ENCODE measurements at places on chromosomes 13 and 19.
A peak's percentile ranks its signal among the peaks of the same experiment; 100 is the strongest.

DNA sequence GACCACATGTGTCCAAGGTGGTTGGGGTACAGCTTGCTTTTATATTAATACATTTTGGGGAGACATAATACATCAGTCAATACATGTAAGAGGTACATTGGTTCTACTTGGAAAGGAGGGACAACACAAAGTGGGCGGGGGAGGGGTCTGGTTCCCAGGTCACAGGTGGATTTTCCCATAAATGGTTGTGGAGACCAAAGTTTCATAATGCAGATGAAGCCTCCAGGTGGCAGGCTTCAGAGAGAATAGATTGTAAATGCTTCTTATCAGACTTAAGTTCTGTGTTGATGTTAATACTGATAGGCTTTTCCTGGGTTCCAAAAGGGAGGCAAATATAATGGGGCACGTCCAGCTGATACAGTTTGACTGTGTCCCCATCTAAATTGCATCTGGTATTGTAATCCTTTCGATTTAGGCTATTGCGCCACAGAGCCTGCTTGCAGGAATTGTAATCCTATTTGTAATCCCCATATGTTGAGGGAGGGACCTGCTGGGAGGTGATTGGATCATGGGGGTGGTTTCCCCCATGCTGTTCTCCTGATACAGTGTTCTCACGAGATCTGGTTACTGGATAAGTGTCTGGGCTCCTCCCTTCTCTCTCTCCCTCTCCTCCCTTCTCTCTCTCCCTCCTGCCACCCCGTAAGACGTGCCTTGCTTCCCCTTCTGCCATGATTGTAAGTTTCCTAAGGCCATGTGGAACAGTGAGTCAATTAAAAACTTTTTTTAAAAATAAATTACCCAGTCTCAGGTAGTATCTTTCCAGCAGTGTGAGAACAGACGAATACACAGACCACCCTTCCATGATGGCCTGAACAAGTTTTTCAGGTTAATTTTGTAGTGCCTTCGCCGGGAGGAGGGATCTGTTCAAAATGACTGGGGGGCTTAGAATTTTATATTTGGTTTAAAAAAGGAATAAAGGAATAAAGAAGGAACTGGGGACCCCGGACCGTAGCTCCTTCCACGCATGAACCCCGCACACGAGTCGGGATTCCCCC is 44.9 kb downstream of the ZNF823 start:
- DNase-seq = peak; percentile 33

GRCh38 chr13:29679396-29680053 is 84.0 kb upstream of the SLC7A1 start:
- DNase-seq = no peak

DNA sequence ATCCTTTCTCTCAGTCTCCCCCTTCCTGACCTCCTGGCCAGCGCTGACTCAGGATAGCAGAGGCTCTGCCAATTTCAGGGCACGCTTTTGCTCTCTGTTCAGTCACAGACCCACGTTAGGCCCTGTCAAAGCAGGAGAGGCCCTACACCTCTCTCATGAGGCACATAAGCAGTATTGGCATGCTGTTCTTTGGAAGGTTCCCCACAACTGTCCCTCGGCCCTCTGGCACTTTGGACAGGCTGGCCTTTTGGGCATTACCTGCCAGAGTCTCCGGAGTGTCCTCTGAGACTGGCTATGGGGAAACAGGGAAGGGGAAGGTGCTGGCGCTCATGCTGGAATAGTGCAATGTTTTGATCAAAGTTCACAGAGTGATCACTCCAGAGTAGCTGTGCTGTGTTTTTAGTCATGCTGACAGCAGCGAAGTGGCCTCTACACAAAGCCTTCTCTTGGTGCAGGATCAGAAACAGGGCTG is 23.7 kb upstream of the UBE2L5 start:
- no peak for DNase-seq

GRCh38 chr13:77533875-77534788 is 1.4 kb upstream of the SCEL start:
- DNase-seq = no peak

- no peak for DNase-seq
Observed at GRCh38 chr19:57273014-57273413, 7.3 kb upstream of the ZNF460 start.

GRCh38 chr13:25292301-25292700 is 5.0 kb upstream of the MTMR6 start:
- no peak for DNase-seq

DNA sequence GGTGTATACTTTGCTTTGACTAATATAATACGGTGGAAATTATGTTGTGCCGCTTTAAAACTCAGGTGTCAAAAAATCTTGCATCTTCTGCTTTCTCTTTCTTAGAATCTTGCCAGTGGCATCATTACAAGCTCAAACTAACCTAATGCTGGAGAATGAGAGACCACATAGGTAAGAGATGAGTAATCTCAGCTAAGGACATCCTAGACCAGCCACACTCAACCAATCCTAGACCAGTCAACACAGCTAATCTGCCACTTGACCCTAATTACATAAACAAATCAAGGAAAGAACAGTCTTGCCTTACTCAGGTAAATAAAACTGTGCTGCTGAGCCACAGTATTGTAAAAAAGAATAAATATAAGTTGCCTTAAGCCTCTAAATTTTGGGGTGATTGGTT is 1323.9 kb upstream of the SPRY2 start:
- DNase-seq = no peak

GRCh38 chr13:46516599-46517338 is 36.2 kb upstream of the LRCH1 start:
- no peak for DNase-seq

GRCh38 chr19:55248704-55249103 is 10.1 kb downstream of the PPP6R1 start:
- no peak for DNase-seq

GRCh38 chr13:94709001-94709834 is 3.1 kb downstream of the SOX21 start:
- no peak for DNase-seq

DNA sequence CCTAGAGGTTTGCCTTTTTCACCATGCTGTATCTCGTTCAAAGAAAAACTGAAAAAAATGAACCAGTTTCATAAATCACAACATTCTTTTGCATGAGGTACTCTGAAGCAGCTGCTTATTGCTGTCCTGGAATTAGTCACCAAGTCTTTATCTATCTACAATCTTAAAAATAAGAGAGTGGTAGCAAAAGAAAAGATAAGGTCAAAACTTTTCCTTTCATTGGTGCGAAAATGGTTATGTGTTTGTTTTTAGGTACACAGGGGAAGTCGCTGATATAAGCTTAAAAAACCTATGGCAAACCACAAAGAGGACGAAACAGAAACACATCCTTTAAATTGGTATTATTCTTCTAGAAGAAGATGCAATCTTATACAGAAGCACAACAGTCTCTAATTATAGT is 20.7 kb downstream of the OBI1 start:
- DNase-seq = no peak

DNA sequence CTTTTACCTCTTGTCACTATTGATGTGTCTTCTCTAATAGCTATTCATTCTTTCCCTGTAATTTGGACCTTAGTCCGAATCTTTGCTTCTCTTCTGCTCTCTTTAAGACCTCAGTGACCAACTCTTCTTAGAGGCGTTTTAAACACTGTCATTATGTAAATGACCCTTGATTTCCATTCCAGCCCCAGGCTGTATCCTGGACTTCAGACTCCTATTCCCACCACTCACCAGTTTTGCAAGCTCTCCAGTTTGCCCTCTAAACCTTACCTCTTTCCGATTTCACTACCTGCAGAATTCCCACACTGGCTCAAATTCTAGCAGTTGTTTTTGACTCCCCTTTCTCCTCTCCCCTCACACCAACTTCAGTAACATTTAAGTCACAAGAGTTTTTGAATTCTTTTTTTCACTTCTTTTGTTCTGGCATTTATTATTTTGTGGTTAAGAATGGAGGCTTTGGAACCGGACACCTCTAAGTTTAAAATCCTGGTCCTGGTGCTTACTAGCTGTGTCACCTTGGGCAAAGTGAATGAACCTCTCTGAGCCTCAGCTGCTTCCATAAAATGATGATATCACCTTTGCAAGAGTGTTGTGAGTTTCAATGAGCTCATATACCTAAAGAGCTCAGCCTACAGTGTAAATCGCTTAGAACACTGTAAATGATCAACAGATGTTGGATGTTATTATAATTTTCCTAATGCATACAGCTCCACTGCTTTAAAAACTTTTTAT is 13.6 kb upstream of the HMGB1 start:
- DNase-seq = peak; percentile 17

DNA sequence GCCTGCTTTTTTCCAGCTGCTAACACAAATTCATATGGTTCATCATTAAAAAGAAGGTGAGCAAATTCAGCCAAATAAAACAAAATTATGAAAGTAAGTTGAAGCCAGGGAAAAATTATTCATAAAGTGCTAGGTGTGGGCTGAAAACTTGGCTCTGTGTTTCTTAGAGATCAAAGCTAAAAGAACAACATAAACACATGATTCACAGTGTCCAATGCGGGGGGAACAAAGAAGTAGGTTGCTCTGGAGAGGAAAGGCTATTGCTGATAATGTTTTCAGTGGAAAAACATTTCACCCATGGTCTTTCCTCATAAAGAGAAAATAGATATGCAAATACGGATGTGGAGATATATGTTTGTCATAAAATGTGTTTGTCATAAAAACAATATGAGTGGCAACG is 1691.5 kb upstream of the SLC10A2 start:
- no peak for DNase-seq

GRCh38 chr19:1000095-1000494 is at the start of gene GRIN3B:
Gene GRIN3B, plus strand, starts transcription at chr19:1000419. Its CDS starts 19 bp downstream, at chr19:1000438.
- DNase-seq = peak; percentile 48

GRCh38 chr19:17326595-17326966 is 8.1 kb downstream of the ANO8 start:
- DNase-seq = no peak

- peak; percentile 1 for DNase-seq
Observed at GRCh38 chr13:24802074-24802473, 38.1 kb downstream of the RNF17 start.

- DNase-seq = peak; percentile 96
Observed at GRCh38 chr13:51674276-51674675, 90.0 kb downstream of the WDFY2 start.

GRCh38 chr13:73903561-73903960 is 230.6 kb downstream of the KLF12 start:
- DNase-seq = no peak

GRCh38 chr13:42747399-42747873 is 33.9 kb upstream of the FAM216B start:
- DNase-seq = no peak

DNA sequence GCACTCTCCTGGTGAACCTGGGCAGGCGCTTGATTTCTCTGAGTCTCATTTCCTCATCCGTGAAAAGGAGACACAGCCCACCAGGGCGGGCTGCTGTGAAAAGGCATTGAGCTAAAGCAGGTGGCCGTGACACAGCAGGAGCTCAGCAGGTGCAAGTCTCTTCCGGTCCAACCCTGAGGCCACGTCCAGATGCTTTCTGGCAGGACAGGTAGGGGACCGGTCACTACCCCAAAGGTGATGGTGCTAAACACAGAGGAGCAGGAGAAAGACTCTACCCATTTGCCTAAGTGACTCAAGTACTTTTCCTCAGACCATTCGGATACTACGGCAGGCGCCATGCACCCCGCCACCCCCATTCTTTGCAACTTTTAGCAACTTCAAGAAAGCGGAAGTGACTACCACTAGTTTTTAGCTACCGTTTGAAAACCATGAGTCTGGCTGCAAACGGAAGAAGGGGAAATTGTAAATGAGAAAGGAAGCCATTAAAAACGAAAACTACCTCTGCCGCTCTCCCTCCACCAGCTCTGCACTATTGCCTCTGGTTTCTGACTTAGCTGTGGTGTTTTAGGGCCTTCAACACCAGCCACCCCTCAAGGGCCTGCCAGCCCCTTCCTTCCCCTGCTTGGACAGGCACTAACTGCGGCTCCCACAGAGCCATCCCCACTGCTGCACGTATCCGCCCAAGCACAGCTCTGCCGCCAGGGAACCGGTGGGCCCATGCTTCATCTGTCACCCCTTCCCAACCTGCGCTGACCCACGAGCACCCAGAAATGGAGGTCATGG is 4.8 kb downstream of the PPP6R1 start:
- DNase-seq = no peak

GRCh38 chr19:19866611-19867248 is 1.0 kb downstream of the ZNF253 start:
- no peak for DNase-seq

GRCh38 chr19:16168465-16169081 is 4.8 kb downstream of the CIB3 start:
- DNase-seq = no peak

DNA sequence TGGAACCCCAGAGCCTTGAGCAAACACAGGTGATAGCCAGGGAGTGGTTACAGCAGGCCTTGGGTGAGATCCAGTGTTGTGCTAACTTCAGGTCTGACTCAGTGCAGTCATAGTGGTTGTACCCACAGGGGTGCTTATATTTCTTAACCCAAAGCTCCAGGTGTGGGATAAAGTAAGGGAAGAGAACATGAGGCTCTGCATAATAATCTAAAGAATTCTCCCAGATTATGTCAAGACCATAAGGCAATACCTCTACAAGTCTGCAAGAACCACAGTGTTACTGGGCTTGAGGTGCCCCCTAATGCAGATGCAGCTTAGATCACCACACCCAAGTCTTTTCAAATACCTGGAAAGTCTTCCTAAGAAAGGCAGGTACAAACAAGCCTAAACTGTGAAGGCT is 485.4 kb downstream of the RFC3 start:
- DNase-seq = no peak

- no peak for DNase-seq
Observed at GRCh38 chr13:42486711-42487198, 87.2 kb upstream of the TNFSF11 start.

- DNase-seq = no peak
Observed at GRCh38 chr13:76707360-76707759, 178.8 kb downstream of the KCTD12 start.

GRCh38 chr13:46389457-46390451 is 2.7 kb upstream of the RUBCNL start:
- no peak for DNase-seq

DNA sequence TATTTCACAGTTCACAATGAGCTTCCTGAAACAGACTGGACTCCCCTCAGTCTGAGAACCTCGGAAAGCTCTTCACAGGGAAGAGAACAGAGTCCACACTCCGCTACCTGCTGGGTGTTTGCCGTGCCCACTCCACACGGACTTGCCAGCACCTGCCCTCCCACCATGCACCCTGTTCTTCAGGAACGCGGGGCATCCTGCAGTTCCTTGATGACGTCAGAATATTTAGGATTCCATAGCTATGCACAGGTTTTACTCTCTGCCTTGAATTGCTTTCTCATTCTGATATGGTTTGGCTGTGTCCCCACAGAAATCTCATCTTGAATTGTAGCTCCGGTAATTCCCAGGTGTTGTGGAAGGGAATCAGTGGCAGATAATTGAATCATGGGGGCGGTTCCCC is 74.4 kb upstream of the FARP1 start:
- DNase-seq = no peak

- no peak for DNase-seq
Observed at GRCh38 chr19:51256155-51256625, 5.3 kb downstream of the SIGLECL1 start.

- DNase-seq = no peak
Observed at GRCh38 chr13:114219392-114219791, 15.3 kb upstream of the CDC16 start.

- no peak for DNase-seq
Observed at GRCh38 chr13:111654531-111654930, 334.1 kb downstream of the TEX29 start.

Measured in T47D (cell line).